ENCODE measurements at places on chromosomes 13 and 19.

- DNase-seq = no peak
Measured at GRCh38 chr13:96020155-96020575, 33.0 kb downstream of the UGGT2 start.

GRCh38 chr19:55698256-55698655 lies 23.2 kb downstream of the EPN1 start:
- DNase-seq = peak; percentile 45

DNA sequence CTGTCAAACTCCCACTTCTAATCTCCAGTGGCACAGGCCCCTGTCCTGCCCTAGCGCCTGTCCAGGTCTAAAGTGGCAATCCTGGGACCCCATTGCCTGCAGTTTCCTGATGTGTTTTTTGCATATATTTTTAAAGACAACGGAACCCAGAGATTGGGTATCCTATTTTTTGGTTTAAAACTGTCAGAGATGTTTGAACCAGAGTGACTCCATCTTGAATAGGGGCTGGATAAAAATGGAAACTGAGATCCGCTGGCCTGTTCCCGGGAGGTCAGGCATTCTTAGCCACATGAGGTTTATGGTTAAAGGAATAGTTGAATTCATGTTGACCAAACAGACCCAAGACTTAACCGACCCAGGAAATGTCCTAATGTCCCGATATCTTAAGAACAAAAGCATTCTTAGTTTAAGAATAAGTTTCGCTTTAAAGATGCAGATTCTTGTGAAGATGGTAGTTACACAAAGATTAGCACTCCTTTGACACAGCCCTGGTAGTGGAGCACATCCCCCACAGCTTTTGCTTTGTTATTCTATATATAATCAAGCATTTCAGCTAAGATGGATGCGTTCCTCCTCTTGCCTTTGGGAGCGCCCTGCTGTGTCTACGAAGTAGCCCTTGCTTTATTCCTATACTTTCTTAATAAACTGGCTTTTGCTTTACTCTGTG lies 332.1 kb downstream of the UQCRFS1 start:
- no peak for DNase-seq

DNA sequence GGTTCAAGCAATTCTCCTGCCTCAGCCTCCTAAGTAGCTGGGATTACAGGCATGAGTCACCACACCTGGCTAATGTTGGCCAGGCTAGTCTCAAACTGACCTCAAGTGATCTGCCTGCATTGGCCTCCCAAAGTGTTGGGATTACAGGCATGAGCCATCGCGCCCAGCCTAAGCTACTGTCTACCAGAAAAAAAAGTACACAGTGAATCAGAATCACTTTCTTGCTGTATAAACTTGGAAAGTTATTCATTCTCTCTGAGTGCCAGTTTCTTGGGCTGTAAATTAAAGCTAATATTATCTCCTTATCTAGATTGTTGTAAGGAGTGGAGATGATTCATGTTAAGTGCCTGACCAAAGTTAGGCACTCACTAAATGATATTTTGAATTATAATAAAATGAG lies 242.8 kb downstream of the ENOX1 start:
- no peak for DNase-seq

DNA sequence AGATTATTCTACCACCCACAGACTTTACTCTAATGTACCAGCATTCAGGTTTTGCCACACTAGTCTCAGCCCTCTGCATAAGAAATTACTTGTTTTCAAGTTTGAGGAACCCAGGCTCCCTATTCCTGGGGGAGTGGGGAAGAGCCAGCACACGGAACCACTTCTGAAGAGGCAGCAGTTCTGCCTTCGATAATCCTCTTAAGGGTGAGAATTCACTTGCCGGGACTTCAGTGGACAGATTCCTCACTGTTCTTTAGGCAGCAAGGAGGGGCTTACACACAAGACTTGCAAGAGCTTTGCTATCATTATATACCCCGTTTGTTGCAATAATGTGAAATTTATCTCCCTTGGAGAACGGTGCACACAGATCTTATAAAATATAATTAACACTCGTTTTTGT lies 133.1 kb downstream of the ABCC4 start:
- DNase-seq = no peak

GRCh38 chr13:101649488-101650126 lies 197.1 kb downstream of the ITGBL1 start:
- no peak for DNase-seq

DNA sequence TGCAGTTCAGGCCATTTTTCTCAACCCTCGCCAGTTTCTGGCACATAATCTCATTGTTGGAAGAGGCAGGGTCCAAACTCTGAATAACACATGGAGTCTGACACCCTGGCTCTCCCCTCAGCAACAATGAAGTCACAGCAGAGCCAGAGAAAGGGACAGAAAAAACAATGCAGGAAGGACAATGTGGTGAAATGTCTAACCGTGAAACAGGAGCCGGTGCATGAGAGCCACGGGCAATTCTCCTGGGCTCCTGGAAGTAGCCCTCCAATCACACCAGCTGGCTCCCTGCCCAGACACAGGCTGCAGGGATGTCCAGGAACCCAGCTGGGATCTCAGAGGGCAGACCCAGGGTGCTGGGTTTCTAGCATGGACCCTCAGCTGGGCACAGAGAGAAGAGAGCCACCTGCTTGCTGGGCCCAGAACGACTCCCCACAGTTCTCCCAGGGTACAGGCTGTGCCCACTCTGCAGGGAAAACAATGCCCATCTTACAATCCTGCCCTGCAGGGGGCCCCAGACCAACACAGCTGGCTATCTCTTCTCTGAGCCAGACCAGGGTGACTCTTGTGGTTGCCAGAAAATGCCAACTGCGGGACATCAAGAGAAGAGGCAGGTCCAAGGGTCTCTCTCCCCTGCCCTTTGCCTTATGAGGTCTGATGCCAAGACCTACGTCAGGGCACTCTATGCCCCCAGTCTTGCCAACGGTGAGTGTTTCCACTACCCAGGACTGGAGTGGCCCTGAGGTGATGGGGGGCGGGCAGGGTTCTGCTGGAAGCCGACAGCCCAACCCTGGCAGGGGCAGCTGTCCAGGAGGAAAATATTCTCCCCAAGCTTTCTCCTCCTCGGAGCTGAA lies 64.5 kb downstream of the CEBPG start:
- DNase-seq = no peak

DNA sequence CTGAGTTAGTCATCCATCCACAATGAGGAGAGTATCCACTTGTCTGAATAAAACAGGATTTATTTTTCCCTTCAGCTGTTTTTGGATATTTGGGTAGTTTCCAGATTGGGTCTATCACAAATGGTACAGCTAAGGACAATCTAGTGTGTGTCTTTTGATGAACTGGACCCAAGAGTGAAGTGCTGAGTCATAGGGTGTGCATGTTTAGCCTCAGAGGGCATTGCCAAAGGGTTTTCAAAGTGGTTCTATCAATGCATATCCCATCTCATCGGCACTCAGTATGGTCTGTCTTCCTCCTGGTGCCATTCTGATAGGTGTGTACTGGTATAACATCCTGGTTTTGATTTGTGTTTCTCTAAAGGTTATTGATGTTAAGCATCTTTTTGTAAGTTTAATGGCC lies 62.3 kb downstream of the GSX1 start:
- DNase-seq = no peak

GRCh38 chr19:30734669-30735068 lies 362.5 kb downstream of the ZNF536 start:
- DNase-seq = no peak

- DNase-seq = no peak
Measured at GRCh38 chr19:7554565-7554964, 19.0 kb downstream of the PNPLA6 start.

- DNase-seq = no peak
Measured at GRCh38 chr13:98934243-98934642, 43.6 kb downstream of the DOCK9 start.

DNA sequence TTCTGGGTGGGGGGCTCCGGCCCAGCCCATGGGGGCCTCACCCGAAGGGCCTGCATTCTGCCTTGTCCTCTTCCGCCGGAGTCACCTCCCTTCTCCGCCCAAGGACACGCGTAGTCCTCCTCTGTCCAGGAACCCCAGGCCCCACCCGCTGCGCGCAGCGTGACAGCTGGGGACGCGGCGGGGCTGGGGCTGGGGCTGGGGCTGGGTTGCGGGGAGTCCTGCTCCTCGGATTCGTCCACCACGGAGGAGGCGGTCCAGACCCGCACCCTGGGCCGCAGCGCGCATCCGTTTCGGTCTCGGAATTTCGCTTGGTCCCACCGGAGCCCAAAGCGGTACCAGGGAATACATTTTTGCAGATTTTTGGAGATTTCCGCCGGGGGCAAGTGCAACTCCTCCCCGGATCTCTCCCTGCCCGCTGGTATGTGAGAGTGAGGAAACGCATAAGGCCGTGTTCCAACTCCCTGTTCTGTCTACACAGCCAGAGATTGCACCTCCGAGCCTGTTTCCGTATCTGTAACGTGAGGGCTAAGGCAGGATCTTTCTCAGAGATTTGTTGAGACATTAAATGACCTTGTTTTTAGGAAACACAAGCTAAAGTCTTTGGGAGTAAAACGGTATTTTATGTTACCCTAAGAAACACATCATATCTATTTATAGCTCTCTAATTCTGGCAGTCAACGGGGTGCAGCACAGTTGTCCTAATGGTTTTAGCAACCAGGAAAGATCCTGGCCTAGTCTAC lies at the start of gene COX7A1:
COX7A1 (minus strand) TSS at position 96 of the 740 bp plus-strand sequence; CDS start at position 56, 40 bp downstream.
- DNase-seq = peak; percentile 80

DNA sequence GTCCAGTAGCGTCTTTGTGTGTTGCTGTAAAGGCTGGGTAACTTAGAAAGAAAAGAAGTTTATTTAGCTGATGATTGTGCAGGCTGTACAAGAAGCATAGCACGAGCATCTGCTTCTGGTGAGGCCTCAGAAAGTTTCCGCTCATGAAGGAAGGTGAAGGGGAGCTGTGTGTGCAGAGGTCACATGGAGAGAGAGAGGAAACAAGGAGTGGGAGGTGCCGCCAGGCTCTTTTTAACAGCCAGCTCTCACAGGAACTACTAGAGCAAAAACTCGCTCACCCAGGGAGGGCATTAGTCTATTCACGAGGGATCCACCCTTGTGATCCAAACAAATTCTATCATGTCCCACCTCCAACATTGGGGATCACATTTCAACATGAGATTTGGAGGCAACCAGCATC lies 99.8 kb downstream of the GPR12 start:
- DNase-seq = no peak

GRCh38 chr19:56993851-56994250 lies 125.9 kb upstream of the USP29 start:
- no peak for DNase-seq

DNA sequence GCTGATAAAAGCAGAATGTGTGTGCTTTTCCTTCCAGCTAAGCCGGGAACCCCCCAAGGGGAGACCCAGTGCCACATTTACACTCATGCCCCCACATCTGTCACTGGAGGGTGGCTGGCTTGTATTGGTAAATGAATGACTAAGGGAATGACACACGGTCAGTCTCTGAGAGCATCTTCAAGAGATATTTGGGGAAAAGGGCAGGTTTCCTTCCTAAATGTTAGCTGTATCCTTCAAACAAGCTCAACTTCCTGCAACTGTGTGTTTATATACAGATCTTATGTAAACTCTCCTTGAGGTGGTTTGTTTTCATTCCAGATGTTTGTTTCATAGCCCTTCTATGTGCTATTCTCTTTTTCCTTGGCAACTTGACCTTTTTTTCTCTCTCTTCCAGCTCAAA lies 192.6 kb downstream of the COL4A1 start:
- DNase-seq = no peak

- no peak for DNase-seq
Measured at GRCh38 chr13:81171065-81171647, 830.2 kb upstream of the SPRY2 start.

DNA sequence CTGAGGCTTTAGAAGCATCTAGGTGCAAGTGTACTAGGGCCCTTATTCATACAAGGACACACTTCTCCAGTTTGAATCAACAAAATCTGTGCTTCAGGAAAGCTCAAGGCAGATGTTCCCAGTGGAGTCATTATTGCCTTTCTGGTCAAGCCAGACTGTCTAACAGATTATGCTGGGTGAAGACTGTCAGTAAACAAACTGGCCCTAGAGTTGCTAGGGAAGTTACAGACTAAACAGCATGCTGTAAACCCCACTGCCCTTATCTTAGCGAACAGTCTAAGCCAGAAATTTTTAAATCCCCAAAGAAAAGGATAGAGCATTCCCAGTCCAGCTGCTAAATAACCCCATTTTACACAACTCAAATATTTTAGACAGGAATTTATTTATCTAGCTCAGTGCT lies 1701.3 kb upstream of the PRR20A start:
- no peak for DNase-seq

- no peak for DNase-seq
Measured at GRCh38 chr13:72716776-72717175, 10.7 kb downstream of the MZT1 start.

GRCh38 chr13:75818968-75819225 lies 182.8 kb downstream of the LMO7 start:
- no peak for DNase-seq

DNA sequence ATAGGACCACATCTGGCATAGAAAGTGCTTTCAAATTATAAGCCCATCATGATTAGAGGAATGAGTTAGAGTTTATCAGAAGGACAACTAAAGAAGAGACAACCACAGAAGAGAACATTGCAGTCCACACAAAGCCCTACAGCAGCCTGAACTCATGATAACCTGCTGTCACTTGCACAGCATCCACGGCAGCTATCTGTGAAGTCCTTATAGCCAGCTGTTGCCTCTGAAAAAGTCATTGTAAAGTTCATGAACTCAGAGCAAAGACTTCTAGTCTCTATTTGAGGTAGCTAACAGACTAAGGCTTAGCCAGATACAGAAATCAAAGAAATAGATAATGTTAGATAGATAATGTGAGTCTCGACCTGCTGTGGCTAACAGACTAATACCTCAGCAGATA lies 450.0 kb downstream of the KLF5 start:
- no peak for DNase-seq

DNA sequence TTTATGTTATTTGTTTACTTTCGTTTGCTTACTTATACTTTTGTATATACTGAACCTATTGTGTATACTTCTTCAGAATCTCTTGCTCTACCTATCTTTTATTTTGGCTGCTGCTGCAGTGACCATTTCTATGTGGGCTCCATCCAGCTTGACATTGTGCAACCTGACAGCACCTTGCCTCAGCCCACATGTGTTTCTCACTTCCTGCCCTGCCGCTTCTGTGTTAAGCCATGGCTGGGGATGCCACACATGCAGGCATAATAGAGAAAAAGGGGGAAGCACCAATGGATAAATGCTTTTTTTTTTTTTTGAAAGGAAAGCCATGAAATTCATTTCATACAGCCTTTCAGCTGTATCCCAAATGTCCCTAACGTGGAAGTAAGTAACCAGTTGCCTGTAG lies 147.6 kb downstream of the RBM26 start:
- DNase-seq = no peak

DNA sequence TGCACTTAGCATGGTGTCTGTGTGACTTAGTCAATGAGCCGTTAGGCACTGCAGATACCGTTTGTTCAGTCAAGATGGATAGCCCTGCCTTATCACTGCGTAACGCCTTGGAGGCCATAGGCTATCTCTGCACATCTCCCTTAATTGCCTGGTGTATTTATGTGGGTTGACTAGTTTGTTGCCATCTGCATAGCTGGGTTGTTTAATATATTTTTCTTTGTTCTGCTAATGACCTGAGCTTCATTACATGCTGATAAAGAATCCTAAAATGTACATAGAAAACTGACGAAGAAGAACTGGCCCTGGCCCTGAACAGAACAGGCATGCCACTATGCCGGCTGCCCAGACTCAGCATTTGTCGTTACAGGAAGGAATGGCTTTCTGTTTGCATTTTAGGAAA lies 297.8 kb downstream of the SHISA2 start:
- DNase-seq = no peak

GRCh38 chr19:11268783-11269267 lies 6.5 kb upstream of the DOCK6 start:
- peak; percentile 85 for DNase-seq

Data from sciatic nerve (tissue), 2 donors.